ENCODE measurements at places on chromosomes 6 and 20.

DNA sequence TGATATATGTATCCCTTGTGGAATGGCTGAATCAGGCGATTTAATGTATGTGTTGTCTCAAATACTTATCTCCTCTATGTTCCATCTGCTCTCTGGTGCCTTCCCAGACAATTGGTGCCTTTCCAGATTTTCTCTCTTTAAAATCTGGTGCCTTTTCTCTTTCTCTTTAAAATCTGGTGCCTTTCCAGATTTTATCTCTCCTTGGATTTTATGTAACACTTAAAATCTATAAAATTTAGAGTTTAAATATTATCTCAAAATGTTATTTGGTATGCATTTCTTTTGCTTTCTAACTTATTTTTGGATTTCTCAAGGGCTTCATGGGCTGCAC lies 116.3 kb downstream of the KIF13A start:
- DNase-seq, result no peak

GRCh38 chr6:47047479-47048407 lies 5.6 kb upstream of the ADGRF1 start:
- DNase-seq, result peak; percentile 50

- no peak for DNase-seq
Measured at GRCh38 chr6:11374036-11375010, 141.9 kb upstream of the NEDD9 start.

GRCh38 chr20:10927936-10928840 lies 254.4 kb upstream of the JAG1 start:
- no peak for DNase-seq

- no peak for DNase-seq
Measured at GRCh38 chr6:147418523-147418922, 90.0 kb upstream of the SAMD5 start.

DNA sequence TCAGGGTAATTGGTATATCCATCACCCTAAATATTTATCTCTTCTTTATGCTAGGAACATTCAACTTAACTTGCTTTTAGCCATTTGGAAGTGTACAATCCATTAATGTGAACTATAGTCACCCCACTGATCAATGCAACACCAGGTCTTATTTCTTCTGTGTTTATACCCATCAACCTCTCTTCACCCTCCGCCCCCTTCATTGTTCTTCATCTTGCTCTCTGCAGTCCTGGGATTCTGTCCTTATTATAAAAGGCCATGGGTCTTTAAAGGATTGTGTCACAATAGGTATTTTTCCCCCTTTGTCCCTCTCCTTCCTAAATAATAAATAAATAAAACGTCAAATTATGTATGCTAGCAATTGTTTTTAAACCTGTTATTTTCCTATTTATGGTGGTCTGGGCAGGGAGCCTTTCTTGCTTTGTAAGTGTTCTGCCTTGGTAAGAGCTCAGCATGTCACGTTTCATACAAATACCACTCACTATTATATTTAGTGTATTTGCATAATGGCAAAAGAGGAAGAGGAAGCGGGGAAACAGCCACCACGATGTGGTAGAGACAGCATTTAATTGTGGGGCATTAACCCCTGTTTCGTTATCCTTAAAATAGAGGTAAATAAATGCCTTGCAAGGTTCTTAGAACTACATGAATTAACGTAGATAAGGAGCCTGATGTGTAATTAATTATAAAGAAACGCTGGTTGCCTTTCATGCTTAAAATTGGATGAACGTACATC lies 1.9 kb downstream of the ABRACL start:
- DNase-seq, result no peak

GRCh38 chr20:50628332-50628731 lies 63.0 kb downstream of the RIPOR3 start:
- no peak for DNase-seq

- no peak for DNase-seq
Measured at GRCh38 chr6:162404951-162405350, 322.6 kb downstream of the PRKN start.

DNA sequence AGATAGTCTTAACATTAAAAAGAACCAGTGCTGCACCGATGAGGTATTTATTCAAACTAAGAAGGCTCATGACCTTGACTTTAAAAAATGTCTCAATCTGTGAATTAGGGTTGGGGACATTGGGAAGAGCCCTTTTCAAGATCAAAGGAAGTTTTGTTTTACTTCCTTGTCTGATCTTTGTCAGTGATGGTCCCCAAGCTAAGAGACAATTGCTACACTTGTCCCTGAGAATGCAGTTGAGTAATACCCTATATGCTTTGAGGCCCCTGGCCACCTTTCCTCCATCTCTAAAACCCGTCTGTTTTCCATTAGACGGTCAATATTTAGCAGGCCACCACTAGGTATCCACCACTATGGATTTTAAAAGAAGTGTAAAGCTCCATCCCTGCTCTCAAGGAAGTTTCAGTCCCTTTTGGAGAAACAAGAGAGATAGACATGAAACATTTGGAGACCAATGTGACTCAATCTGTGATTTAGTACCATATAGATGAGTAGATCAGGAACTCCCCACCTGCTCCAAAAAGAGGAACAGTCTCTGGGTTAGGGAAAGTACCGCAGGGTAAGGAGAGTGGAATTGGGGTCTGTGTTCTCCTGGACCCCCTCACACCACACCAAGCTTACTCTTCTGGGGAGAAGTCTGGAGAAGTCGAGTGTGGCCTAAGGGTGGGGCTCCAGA lies 99.1 kb upstream of the ISM1 start:
- no peak for DNase-seq

DNA sequence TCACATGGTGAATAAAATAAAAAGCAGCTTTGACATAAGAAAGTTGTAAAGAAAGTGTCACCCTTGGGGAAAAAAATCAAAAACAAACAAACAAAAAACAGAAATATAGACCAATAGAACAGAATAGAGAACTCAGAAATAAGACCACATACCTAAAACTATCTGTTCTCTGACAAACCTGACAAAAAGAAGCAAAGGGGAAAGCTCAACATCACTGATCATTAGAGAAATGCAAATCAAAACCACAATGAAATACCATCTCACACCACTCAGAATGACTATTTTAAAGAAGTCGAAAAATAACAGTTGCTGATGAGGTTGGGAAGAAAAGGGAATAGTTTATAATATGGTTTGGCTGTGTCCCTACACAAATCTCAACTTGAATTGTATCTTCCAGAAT lies 159.1 kb downstream of the TINAG start:
- no peak for DNase-seq

- no peak for DNase-seq
Measured at GRCh38 chr6:699319-699718, 6.4 kb upstream of the EXOC2 start.

DNA sequence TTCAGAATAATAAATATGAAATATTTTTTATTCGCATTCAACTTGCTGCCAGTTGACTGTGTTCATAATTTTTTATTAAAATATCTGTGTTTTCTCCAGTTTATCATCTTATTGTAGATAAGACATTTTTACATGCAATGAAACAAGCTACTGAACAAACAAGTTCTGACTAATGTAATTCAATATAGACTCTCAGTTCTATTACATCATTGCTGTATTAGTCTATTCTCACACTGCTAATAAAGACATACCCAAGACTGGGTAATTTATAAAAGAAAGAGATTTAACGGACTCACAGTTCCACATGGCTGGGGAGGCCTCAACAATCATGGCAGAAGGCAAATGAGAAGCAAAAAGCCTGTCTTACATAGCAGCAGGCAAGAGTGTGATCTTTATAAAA lies 1357.7 kb upstream of the CITED2 start:
- DNase-seq, result no peak

DNA sequence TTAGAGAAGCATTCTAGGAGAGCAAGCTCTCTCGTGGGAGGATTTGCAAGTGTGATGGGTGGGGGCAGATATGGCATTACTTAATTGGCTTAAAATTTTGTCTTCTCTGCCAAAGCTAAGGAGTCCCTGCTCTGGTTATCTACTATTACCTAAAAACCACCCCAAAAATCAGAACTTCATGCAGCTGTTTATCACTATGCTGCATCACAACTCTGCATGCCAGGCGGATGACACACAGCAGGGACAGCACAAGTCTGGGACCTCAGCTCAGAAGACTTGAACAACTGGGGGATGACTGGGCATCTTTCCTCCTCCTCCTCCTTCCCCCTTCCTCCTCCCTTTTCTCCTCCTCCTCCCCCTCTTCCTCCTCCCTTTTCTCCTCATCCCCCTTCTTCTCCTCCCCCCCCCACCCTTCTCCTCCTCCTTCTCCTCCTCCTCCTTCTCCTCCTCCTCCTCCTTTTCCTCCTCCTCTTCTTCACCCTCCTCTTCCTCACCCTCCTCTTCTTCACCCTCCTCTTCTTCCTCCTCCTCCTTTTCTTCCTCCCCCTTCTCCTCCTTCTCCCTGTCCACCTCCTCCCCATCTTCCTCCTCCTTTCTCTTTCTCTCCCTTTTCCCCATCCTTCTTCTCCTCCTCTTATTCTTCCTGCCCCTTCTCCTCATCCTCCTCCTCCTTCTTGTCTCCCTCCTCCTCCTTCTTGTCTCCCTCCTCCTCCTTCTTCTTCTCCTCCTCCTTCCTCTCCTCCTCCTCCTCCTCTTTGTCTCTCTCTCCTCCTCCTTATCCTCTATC lies 218.6 kb upstream of the PMEPA1 start:
- DNase-seq, result no peak

GRCh38 chr20:1930165-1930564 lies 35.0 kb downstream of the SIRPA start:
- no peak for DNase-seq

DNA sequence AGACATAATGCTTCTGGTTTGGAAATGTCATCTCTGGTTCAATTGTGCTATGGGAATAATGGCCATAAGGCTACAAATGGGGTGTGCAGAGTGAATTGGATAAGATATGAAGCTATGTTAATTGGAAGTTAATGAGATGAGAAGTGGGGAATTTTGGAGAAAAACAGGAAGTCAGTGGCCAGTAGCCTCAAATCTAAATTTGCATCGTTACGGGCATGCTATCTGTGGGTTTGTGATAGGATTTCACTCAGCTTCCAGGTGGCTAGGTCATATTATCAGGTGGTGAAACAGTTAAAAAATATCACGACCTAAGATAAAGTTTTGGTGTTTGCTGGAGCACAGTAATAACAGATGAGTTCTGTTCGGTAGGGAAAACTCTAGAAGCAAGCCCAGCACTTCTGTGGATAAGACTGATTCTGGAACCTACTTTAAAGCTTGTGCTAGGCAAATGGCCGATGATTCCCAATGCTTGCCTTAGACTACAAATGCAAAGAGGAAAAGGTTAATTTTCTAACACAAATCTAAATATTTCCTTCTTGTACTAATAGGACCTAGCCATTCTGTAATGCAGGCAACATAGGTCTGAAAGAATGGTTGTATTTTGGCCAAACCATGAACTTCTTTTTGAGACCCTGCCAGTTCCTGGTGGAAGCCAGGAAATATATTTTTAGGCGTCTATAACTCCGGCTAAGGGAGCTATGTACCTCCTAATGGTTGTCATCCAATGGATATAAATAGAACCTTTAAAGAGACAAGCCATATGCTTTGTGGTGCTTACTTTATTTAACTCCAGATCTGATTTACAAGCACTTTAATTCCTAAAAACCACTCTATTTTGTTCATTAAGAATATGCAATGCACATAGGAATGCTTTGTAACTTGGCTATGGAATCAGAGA lies 111.0 kb downstream of the PLCB1 start:
- no peak for DNase-seq

GRCh38 chr20:61205769-61206168 lies 46.3 kb upstream of the CDH4 start:
- DNase-seq, result no peak

GRCh38 chr6:36337814-36338213 lies 1.1 kb upstream of the BNIP5 start:
- no peak for DNase-seq

GRCh38 chr6:2739335-2739734 lies 11.4 kb downstream of the MYLK4 start:
- no peak for DNase-seq
